ENCODE measurements at places on chromosomes 5 and 9.

DNA sequence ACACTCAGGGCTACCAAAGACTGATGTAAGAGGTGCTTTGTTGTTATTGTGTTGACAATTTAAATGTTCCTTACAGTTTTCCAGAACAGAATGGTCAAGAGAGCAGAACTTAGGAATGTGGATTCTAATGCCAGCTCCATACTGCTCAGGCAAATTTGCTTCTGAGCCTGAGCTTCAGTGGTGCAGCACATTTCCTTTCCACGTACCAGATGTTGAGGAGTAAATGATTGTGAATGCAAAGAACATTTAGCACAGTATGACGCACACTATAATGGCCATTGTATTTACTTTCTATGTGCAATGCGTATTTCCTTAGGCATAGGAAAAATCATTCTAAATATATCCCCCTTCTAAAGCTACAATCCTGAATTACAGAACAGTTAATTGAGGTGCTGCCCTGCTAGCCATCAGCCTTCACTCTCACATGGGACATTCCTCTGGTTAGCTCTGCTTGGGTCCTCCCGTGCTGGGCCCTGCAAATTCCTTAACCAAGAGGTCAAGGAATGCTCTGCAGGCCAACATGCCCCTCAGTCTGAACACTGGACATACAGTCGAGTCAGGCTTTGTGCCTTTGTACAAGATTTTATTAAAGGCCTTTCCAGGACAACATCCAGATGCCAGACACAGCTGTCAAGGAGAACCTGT lies 21.1 kb upstream of the TMEM174 start:
- peak; percentile 52 for DNase-seq

DNA sequence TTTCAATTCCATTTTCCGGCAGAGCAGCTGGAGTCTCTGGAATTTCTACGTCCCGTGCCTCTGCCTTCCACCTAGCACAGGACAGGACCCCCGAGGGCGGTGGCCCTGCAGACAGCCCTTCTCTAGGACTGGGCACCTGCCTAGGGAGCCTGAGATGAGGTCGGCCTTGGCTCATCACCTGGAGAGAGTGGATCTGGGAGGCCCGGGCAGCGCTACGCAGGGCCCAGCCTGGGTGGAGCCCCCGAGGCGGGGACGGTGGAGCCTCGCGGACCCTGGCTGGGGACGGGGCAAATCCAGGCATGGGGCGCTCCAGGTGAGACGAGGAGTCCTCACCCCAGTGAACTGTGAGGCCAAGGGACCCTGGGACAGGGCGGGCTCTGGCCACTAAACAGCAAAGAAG lies 114.5 kb downstream of the MTRR start:
- no peak for DNase-seq

- no peak for DNase-seq
Observed at GRCh38 chr5:24042688-24043087, 535.3 kb downstream of the PRDM9 start.

DNA sequence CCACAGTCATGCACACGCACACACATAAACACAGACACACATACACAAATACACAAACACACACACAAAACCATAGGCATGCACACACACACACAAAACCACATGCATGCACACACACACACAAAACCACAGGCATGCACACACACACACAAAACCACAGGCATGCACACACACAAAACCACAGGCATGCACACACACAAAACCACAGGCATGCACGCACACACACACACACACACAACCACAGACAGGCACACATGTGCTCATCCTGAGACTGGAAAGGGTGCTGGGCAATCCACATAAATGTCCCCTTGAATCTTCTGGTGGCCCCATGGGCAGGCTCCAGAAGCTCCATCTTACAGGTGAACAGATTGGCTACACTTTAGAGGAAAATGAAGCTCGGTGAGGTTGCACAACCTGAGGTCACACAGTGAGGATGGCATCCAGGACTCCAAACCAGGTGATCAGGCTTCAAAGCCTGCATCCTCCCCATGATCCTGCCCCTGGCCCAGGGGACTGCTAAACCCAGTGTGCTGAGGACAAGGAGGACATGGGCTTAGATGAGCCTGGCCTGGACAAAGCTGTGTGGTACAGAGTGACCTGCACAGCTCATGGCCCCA lies 144.8 kb downstream of the GADD45G start:
- peak; percentile 75 for DNase-seq

DNA sequence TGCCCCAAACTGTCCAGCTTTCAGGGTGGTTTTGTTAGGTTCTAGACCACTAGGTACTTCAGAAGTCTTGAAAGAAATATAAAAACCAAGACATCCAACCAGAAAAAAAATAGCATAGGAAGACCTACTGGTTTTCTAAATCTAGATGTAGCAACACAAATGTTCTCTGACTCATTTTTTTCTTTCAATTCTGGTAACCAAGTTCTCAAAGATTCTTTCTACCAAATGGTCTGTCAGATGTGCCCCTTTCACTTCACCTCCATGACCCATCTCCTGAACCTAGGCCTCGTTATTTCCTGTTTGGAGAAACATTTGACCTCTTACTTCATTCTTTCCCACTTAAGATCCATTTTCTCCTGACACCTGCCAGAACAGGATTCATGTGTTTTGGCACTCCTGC lies 355.3 kb downstream of the KIAA0825 start:
- no peak for DNase-seq

DNA sequence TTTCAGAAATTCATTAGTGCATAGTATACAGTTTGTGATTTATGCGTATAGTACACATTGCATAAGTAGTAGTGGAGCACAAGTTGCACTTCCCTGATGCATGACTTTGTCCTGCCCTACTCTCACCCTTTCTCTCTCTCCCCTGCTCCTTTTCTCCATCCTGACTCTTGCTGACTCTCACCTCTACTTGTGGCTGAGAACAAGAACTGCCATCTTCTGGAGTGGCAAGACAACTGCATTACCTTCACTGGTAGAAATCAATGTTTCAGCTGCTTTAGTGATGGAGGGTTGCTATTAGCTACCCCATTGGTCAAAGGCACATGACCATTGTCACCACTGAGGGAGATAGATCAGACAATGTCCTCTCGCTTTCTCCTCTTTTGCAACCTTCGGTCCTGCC lies 26.9 kb downstream of the SPEF2 start:
- no peak for DNase-seq

DNA sequence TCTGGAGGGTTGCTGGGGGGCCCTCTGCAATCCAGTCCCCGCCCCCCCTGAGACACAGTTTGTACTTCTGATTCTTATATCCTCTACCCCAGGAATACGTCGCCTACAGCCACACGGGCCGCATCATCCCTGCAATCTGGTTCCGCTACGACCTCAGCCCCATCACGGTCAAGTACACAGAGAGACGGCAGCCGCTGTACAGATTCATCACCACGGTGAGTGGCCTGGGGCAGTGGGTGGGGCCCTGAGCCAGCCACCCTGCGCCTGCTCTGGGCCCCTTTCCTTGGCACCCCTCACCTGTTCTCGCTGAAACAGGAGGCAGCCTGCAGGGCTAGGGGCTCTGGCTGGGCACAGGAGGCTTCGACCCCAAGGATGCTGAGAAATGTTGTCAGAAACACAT lies 24.1 kb upstream of the RPL26L1 start:
- no peak for DNase-seq

GRCh38 chr9:121082075-121082474 lies 7.3 kb downstream of the CNTRL start:
- DNase-seq, result no peak

- peak; percentile 88 for DNase-seq
Observed at GRCh38 chr9:124251605-124252378, 6.0 kb upstream of the NEK6 start.

DNA sequence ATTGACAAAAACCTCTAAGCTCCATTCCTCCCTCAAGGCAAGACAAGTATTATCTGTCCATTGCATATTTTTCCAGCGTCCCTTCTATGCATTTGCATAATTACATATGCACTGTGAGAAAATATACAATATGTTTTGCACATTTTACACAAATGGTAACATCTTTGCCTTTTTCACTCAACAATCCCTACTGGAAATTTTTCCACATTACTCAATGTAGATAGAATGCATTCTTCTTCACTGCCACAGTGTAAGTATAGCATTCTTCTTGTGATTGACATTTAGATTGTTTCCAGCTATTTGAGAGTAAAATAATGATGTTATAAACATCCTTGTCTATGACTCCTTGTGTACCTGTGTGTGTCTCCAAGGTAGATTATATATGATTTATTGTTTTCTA lies 205.0 kb downstream of the SLIT3 start:
- DNase-seq, result no peak

DNA sequence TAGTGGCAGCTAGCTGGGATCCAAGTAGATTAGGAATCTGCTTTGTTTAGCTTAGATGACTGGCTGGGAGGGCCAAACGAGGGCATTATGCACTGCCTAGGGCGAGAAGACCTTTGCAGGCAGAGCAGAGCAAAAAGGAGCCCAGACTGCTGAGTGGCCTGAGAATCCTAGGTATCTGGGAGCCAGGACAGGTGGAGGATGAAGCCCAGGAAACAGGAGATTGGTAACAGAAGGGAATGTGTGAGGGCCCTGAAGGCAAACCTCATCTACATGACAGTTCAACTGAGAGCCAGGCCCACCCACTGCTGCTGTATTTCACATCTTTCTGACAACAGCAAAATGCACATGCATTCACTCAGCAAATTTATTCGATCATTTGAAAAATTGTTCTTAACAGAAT lies 192.3 kb downstream of the DTWD2 start:
- no peak for DNase-seq

DNA sequence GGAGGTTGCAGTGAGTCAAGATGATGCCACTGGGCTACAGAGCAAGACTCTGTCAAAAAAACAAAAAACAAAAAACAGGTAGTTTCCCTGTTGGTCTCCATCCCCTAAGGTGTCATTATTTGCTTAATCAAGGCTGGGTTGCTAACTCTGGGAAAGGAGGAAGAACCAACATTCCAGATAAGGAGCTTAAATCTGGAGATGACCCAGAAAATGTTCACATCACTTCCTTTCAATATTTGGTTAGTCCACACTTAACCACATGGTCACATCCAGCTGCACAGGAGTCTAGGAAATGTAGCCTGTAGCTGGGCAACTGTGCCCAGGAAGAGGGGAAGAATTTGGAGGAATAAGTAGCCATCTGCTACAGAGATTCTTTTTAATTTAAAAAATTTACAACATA lies 25.9 kb upstream of the MEGF9 start:
- DNase-seq, result no peak

GRCh38 chr9:36163786-36164170 lies 5.4 kb upstream of the CCIN start:
- peak; percentile 81 for DNase-seq

DNA sequence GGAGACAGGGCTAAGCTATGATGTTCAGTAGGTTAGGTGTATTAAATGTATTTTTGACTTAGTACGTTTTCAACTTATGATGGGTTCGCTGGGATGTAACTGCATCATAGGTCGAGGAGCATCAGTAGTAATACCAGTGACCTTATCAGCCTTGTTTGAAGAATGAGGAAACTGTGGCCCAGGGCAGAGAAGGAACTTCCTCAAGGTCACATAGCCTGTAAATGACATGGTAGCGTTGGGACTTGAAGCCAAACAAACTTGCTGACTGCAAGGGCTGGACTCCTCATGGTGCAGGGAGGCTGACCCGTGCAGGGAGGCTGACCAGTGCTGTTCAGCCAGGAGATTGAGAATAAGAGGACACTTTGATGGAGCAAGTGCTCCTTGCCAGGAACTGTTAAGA lies 21.3 kb upstream of the PTPN3 start:
- no peak for DNase-seq

DNA sequence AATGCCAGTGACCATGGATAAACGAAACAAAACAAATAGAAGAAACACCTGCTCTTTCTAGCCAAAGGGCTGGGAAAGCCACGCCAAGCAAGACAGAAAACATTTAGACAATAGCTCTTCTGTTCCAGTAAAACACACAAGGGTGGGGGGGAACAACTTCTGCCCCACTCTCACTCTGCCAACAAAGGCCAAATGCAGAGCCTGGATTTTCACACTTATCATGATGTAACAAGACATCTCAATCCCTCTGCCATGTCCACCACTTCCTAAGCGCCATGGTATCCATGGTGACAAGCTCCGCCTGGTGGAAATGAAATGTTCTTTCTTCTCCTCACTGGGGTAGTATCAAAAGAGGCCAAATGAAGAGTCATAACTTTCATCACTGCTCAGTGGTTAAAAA lies 60.6 kb downstream of the DRD1 start:
- no peak for DNase-seq

- no peak for DNase-seq
Observed at GRCh38 chr9:134795446-134795845, 85.2 kb upstream of the FCN2 start.

- DNase-seq, result peak; percentile 92
Observed at GRCh38 chr5:173764332-173765028, 123.7 kb upstream of the CPEB4 start.

DNA sequence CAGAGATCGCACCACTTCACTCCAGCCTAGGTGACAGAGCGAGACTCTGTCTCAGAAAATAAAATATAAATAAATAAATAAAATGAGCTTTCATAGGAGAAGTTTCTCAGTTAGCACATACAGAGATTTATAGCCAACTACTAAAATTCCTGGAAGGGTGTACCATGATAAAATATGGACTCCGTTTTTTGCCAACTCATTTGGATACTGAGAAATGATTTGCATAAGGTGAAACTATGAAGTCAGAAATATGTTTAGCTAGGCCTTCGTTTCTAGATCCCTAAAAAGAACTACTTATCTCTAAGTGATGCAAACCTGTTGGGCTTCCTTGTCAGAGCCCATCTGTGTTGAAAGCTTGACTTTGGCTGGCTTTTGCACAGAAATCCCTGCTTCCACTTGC lies 56.9 kb upstream of the SLC1A1 start:
- no peak for DNase-seq

DNA sequence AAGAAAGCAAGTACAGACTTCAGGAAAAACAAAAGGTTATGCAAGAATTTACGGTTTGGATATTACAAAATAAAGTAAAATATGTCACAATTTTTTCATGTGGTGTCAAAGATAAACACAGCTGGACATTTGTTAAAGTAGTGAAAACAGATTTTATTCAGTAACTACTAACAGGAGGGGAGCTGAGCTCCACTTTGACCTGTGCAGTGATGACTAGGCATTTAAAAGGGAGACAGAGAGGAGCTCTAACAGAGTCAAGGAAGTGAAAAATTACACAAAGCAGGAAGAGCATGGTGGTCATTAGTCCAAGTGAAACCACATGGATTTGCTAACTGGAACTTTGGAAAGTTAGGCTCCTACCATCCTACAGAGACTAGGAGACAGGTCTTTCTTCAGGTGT lies 263.6 kb upstream of the PCSK5 start:
- DNase-seq, result no peak

DNA sequence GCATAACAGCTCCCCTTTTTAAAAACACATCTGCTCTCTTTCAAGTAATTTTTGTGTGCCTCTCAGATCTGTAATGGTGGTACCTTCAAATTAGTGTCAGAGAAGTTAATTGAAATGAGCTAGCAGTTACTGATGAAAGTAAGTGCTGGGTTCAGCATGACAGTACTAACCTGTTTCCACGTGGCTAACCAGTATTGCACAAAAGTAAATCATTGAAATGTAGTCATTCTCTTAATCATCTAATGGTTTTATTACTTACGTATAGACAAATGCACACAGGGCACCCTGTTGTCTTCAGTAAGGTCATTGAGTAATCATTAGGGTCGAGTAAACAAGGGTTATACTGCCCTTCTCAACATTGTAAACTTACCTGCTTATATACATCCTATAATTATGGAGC lies 157.8 kb upstream of the PRR16 start:
- no peak for DNase-seq
